ENCODE measurements at places on chromosomes 13 and 19.

GRCh38 chr13:113953561-113953960 lies 20.3 kb downstream of the C13orf46 start:
- DNase-seq: no peak

- DNase-seq: no peak
Observed at GRCh38 chr19:39342647-39343305, 555 bp downstream of the SAMD4B start.

- no peak for DNase-seq
Observed at GRCh38 chr13:21595546-21595822, 8.5 kb downstream of the MICU2 start.

GRCh38 chr19:47028195-47028601 lies 8.6 kb downstream of the NPAS1 start:
- no peak for DNase-seq

- DNase-seq: no peak
Observed at GRCh38 chr13:103078158-103078557, 11.9 kb upstream of the SLC10A2 start.

GRCh38 chr19:29779921-29780320 lies 31.9 kb upstream of the CCNE1 start:
- DNase-seq: no peak

- DNase-seq: no peak
Observed at GRCh38 chr13:23629566-23630272, 59.5 kb downstream of the TNFRSF19 start.

DNA sequence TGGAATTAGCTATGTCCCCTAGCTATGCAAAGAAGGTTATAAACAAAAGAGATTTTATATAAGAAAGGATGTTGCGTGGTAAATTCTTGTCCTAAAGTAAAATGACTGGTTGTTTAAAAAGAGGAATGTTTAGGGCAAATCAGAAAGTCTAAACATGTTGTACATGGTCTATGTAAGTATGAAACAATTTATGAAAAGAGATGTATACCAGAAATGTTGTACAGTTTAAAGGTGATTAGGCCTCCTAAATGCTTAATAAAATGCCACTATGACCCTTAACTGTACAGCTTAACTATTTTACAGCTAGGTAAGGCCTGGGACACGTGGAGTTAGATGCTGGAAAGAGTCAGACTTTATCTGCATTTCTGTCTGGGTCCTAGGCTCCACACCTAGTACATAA lies 775.9 kb upstream of the KLHL1 start:
- DNase-seq: no peak

DNA sequence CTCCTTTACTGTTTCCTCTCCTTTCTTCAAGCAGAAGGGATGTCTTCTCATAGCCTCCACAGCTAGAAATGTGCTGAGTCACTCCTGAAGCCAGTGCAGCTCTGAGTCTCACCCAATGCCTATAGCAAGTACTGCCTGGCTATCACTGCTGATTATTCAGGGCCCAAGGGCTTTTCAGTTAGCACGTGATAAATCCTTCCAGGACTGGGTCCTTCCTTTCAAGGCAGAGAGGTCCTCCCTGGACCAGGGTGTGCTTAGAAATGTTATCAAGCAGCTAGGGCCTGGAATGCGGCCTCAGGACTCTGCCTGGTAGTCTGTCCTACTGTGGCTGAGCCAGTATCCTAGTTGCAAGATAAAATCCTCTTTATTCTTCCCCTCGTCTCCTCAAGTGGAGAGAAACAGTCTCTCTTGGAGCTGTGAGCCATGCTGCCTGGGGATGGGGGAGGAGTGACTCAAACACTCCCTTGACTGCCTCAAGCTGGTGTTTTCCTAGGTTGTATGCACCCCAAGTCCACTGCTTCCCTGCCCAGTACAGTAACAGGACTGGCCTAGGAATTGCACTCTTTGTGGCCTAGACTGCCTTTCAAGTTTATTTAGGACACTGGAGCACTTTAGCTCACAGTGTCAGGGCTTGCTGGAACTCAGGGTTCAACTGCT lies 198.7 kb upstream of the SERP2 start:
- no peak for DNase-seq

- no peak for DNase-seq
Observed at GRCh38 chr19:56301886-56302620, 12.6 kb downstream of the ZSCAN5A start.

DNA sequence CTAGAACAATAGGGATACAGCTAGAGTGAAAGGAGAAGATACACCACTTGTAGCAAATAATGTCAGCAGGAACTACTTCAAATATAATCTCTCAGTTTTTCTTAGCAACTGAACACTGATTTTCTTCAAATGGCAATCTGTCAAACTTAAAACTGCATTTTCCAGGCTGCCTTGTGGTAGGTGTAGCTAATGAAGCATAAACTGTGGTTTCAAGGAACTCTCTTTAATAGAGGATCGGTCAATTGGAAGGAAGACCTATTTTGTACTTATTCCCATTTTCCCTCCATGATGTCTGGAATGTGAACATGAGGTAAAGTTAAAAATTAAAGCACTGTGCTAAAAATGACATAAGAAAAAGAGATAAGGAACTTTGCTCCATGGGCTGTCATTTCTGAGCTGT lies 1261.9 kb downstream of the PCDH17 start:
- DNase-seq: no peak

DNA sequence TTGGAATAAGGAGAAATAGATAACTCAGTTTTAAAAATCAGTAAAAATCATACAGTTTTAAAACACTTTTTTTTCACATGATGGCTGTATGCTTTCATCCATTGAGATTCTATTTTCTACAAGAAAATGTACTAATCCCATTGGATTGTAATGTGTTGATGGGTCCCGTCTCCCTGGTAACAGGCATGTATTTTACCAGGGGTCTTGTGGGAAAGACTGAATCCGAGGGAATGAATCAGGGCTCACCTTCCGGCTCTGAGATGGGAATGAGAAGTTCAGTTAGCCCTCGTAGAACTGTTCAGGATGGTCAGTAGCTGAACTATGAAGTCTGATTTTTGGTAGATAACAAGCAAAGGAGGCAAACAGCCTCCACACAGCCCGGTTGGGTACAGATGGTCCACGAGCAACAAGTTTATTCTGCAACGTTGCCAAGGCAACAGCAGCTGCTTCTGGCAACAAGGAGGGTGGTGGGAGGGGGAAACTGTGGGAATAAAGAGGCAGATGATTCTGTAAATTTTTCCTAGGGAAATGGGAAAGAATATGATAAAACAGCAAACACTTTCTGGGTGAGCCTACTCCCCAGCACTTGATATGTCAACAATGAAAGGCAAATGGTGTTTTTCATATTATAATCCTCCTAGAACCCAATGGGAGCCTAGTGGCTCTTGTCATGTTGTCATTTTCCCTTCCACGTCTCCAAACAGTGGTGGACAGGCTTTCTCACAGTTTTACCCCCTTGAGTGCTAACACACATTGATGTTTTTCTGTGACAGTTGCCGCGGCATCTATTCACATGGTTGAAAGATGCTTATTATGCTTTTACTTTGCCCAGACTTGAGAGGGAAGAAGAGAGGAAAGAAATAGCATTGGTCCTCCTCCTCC lies 12.4 kb upstream of the SIAH3 start:
- DNase-seq: no peak

GRCh38 chr19:7919610-7920518 lies at the start of gene SNAPC2:
TSS of gene SNAPC2 (plus strand) at chr19:7920338. CDS start at chr19:7920367, 29 bp downstream.
- peak; percentile 22 for DNase-seq

- no peak for DNase-seq
Observed at GRCh38 chr13:27962982-27963381, 6.1 kb downstream of the CDX2 start.

DNA sequence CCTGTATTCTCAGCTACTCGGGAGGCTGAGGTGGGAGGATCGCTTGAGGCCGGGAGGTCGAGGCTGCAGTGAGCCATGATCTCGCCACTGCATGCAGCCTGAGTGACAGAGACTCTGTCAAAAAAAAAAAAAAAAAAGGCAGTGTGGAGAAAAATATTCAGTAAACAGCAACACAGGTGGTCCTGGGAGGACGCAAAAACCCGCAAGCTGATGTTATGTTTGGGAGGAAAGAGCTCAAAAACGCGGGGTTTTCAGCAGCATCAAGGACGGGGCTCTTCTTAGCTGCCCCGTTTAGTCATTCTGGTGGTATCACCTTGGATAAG lies 599 bp upstream of the ZNF784 start:
- DNase-seq: no peak

- DNase-seq: no peak
Observed at GRCh38 chr13:76813891-76814290, 72.3 kb downstream of the KCTD12 start.

DNA sequence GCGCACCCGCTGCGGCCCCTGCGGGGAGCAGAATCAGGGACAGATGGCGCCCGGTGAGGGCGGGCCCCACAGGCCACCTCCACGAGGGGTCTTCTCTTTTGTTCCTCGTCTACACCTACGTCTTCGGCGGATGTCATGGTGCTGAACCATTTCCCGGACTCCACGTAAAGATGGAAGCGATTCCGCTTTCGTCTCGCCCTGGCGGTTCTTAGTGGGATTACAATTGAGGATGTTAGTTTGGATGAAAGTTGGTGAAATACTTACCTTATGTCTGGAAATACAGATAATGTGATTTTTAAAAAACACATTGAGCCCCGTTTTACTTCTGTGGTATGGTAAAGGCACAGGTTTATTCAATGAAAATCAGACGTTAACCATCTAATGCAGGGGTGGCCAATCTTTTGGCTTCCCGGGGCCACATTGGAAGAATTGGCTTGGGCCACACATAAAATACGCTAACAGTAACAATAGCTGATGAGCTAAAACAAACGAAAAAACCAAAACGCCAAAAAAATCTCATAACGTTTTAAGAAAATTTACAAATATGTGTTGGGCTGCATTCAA lies 1.4 kb upstream of the ZMYM5 start:
- DNase-seq: no peak

- no peak for DNase-seq
Observed at GRCh38 chr19:49387936-49388372, at the start of gene KASH5. TSS of gene KASH5 (plus strand) at chr19:49388249. CDS start at chr19:49390884, 2,635 bp downstream.

GRCh38 chr19:51816711-51817110 lies 21.8 kb downstream of the FPR3 start:
- no peak for DNase-seq

GRCh38 chr13:20738616-20739015 lies 35.1 kb downstream of the IL17D start:
- no peak for DNase-seq

DNA sequence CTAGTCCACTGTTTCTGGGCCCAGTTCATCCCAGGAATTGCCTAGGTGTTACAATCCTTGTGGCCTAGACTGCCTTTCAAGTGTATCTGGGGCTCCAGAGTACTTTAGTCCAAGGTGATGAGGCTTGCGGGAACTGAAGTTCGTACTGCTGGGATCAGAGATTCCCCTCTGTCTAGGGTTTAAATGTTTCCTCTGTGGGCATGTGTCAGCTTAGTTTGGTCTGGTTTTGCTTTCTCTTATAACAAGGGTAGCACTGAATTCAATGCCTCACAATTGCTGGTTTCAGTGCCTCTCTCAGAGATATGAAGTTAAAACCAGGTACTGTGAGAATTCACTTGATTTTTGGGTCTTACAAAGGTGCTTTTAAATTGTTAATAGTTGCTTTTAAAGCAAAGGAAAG lies 30.8 kb downstream of the RGCC start:
- DNase-seq: no peak

- peak; percentile 61 for DNase-seq
Observed at GRCh38 chr19:46016426-46017094, 6.3 kb downstream of the PGLYRP1 start.

GRCh38 chr13:23651439-23651838 lies 81.2 kb downstream of the TNFRSF19 start:
- DNase-seq: no peak

GRCh38 chr19:3296446-3296845 lies 69.9 kb upstream of the NFIC start:
- DNase-seq: no peak

DNA sequence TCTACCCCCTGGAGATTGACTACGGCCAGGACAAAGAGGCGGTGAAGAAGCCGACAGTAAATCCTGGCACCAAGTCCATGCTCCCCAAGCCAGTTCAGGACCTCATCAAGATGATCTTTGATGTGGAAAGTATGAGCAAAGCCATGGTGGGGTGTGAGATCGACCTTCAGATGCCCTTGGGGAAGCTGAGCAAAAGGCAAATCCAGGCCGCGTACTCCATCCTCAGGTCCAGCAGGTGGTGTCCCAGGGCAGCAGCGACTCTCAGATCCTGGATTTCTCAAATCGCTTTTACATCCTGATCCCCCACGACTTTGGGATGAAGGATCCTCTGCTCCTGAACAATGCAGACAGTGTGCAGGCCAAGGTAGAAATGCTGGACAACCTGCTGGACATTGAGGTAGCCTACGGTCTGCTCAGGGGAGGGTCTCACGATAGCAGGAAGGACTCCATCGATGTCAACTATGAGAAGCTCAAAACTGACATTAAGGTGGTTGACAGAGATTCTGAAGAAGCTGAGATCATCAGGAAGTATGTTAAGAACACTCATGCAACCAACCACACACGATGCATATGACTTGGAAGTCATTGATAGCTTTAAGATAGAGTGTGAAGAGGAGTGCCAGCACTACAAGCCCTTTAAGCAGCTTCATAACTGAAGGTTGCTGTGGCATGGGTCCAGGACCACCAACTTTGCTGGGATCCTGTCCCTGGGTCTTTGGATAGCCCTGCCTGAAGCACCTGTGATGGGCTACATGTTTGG lies 24.0 kb upstream of the ANKRD10 start:
- no peak for DNase-seq

GRCh38 chr13:52159159-52159982 lies at the start of gene NEK3:
TSS of gene NEK3 (minus strand) at chr13:52159597. CDS start at chr13:52156191, 3,406 bp downstream.
- DNase-seq: peak; percentile 26

DNA sequence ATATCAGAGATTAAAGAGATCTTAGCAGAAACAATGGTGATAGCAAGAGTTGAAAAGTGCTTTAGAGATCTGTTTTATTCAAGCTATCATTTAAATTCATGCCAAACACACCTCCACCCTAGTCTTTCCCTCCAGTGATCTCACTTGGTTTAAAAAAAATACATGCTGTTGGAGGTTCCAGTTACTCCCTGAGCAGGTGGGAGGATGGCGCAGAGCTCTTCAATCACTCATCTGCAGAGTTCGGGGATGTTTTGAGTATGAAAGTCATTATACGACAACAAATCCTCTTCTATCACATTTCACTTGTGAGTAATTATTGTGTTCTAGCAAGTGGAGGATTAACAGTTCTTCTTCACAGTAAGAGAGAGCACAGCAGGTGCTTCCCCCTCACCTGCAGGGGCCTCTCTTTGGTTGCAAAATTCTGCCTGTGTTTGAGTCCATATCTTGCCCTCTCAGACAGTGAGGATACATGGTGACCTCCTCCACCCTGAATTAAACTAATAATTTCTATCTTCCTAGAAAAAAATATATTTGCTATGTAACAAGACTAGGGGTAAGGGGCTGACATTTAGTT lies 376.7 kb downstream of the LIG4 start:
- DNase-seq: peak; percentile 98

- DNase-seq: no peak
Observed at GRCh38 chr13:26412936-26413716, 144.4 kb upstream of the WASF3 start.

DNA sequence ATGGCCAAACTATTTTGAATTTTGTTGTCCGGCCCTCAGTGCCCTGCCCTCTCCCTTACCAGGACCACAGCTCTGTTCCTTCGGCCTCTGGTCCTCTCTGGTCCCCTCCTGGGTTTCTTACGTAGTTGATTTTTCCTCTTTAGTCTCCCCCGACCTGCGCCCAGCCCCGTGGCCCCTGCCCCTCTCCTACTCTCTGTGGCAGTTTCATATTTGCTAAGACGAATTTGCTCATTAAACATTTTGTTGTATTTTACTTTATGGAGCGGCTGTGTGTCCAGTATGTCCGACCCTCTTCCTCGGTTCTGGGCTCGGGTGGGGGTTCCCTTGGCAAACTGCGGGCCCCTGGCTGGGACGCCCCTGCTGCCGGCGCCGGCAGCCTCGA lies 576 bp upstream of the EPN1 start:
- DNase-seq: no peak

- no peak for DNase-seq
Observed at GRCh38 chr13:78662467-78662866, 3.5 kb upstream of the OBI1 start.
